ENCODE measurements at places on chromosomes 12 and 14.

GRCh38 chr12:80271780-80272179 lies 172.3 kb upstream of the PTPRQ start:
- no peak for DNase-seq

DNA sequence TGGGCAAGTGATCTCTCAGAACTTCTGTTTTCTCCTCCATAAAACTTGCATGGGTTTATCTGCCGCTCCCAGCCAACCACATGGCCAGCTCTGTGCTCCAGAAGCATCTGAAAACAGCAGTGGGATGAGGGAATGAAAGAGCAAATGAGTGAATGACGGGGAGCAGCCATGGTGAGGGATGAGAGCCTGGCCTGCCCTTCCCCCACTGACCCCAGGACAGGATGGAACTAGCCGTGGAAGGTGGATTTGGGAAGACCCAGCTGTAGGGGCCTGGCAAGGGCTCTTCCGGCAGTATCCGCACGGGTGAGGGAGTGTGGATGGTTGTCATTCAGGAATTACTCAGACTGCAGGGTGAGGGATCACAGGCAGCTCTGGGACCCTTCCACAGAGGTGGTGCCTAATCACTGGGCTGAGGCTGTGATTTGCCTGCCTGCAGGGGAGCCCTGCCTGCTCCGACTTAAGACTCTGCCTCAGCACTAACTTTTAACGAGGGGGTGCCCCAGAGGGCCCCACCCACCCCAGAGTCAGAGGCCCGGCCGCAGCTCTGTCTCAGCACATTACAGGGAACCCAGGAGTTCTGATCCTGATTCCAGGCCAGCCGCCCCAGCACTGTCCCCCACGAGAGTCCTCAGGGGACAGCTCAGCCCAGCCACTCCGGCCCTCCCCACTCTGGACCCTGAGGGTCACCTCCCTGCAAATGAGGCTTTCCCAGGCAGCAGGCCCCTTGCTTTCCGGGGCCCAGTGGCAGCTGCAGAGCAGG lies 136.8 kb upstream of the C14orf180 start:
- DNase-seq, result no peak

DNA sequence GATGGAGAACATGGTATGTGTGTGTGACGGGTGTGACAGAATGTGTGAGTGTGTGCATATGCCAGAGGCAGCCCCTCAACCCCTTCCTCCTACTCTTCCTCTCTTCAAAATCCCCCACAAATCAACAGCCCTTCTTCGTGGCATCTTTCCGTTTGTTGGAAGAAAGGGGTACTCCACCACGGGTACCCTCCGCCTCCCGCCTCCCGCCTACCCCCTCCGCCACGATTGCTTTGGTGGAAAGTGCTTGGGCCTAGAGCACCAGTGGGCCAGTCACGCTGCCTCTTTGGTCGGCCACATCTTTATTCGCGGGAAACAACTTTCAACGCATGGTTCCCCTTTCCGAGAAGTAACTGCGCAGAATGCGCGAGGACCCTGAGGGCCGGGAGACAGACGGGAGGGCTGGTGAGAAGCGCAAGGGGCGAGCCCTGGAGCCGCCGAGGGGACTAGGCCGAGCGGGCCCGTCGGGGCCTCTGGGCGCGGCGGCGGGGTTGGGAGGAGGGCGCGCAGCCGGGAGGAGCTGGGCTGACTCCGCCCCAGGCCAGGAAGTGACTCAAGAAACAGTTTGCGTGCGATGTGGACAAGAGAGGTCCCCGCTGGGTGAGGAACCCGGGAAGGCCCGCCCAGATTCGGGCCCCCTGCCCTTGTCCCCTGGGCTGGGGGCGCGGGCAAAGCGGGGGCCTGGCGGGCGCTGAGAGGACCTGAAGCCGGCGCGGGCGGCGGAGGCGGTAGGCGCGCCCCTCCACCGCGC lies at the start of the genes CBLN3 and KHNYN:
Gene CBLN3 (minus strand): TSS at position 274 of the 748 bp plus-strand sequence. CDS start 614 bp downstream, outside the sequence.
Gene KHNYN (plus strand): TSS at position 560 of the 748 bp plus-strand sequence. CDS start 777 bp downstream, outside the sequence.
- DNase-seq, result peak; percentile 92

- no peak for DNase-seq
These were observed 5.1 kb upstream of the DENR start for GRCh38 chr12:122747224-122748135.

DNA sequence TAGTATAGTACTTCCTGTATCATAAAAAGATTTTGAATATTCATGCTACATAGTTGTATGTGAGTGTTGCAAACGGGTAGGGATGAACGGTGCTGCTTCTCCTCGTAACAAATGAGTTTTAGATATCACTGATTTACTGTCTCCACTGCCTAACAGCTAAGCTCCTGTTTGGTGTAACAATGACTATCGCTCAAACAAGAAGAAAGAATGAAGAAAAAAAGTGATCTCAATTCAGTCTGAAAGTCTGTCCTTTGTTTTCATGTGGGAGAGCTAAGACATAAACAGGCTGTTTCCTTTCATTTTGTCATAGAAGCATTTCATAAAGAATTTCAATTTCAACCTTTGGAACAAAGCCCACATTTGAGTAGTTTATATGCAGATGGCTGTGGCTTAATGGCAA lies 26.1 kb upstream of the RTRAF start:
- DNase-seq, result no peak

DNA sequence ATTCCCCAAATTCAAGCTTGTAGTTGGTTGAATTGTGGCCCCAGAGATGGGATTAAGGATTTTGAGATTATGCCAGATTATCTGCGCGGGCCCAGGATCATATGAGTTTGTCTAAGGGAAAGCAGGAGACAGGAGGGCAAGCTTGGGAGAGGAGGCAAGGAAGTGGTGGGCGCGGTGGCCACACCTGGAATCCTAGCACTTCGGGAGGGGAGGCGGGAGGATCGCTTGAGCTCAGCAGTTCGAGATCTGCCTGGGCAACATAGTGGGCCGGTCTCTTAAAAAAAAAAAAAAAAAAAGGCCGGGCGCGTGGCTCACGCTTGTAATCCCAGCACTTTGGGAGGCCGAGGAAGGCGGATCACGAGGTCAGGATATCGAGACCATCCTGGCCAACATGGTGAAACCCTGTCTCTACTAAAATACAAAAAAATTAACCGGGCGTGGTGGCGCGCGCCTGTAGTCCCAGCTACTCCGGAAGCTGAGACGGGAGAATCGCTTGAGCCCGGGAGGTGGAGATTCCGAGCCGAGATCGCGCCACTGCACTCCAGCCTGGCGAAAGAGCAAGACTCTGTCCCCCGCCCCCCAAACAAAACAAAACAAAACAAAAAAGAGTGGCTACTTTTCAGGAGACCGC lies 881 bp upstream of the PUS1 start:
- DNase-seq, result peak; percentile 68

DNA sequence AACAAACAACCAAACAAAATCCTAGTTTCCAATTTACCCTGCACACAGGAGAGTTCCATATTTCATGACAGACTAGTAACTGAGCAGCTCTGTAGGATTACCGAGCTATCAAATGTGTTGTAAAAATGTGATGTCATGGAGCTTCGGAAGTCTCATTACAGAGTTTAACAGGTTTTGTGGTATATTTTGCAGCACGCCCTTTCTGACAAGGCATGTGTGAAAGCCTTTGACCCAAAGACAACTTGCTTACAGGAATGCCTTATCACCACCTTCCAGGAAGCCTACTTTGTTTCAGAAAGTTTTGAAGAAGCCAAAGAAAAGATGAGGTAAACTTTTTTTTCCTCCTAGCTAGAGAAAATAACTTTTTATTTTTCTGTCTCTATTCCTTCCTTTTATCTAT lies 92.4 kb downstream of the TPH2 start:
- DNase-seq, result no peak

DNA sequence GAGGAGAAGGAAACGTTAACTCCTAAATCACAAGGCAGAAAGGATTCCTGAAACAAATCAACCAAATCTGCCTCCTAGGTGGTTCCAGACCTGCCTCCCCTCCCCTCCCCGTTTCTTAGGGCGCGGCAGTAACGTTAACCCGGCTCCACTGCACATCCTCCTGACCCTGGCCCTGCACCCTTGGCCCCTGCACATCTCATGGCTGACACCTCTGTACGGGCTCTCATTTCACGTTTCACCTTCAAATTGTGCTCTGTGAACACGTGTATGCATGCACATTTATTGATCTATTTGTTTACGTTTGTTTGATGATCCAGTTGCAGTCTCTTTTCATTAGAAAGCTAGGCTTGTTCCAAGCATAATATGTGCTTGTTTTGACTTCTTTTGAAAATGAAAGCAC lies 358.1 kb downstream of the ADGRD1 start:
- no peak for DNase-seq

- no peak for DNase-seq
These were observed 92.5 kb downstream of the DPF3 start for GRCh38 chr14:72801381-72801812.

DNA sequence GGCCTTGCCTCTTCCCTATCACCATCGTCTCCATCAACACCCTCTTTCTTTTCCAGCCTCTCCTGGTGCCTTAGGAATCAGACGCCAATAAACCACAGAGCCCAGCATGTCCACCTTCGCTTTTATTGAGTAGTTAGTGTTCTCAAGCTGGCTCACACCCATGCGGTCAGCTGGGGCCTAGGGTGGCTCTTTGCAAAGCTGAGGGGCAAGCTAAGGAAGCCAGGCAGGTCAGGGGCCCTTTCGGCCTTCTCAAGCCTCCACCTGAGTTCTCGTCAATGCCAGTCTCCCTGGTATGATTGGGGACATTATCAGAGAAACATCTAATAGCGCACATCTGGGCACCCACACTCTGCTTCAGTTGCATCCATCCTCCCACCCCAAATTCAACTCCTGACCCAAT lies 737 bp upstream of the TEX52 start:
- DNase-seq, result no peak

GRCh38 chr12:3644104-3644503 lies 108.8 kb downstream of the CRACR2A start:
- DNase-seq, result no peak

DNA sequence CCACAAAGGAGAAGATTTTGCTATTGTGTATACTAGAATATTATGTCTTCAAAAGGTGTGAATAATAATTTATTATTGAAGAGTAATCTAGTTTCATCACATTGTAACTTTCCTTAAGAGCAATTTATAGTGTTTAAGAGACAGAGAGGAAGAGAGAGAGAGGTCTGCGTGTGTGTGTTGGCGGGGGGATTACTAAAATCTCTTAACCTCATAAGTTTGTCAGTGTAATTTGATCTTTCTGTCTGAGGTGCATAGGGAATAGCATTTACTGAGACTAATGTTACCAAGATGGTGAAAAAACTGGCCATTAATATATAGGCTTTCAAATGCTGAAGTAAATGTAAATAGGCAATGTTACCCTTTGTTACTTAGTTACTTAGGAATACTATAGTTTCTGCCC lies 48.2 kb upstream of the BTG1 start:
- DNase-seq, result no peak

DNA sequence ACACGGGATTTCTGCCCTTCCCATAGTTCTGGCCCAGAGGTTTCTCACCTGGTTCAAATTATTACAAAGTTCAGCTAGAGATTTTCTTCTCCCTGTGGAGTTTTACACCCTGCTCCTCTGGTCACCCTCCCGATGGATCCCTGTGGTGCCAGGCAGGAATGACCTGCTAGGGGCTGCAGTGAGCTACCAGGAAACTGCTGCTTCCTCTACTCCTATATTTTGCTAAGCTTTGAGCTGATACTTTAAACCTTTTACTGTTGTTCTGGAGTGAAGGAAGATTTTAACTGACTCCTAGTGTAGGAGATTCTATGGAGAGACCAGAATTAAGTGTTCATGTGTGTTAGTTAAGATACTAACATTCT lies 30.4 kb upstream of the LRIG3 start:
- DNase-seq, result no peak

DNA sequence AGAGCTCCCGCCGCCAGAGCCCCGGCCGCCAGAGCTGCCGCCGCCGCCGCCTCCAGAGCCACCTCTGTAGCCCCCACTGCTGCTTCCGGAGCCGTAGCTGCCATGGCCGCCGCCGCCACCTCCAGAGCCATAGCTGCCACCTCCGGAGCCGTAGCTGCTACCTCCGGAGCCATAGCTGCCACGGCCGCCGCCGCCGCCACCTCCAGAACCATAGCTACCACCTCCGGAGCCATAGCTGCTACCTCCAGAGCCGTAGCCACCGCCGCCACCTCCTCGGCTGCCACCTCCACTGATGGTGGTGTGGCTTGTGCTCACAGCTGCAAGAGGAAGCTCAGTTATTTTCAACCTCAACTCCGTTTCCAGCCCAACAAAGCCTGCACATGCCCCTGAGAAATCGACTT lies 4.9 kb downstream of the KRT1 start:
- no peak for DNase-seq

DNA sequence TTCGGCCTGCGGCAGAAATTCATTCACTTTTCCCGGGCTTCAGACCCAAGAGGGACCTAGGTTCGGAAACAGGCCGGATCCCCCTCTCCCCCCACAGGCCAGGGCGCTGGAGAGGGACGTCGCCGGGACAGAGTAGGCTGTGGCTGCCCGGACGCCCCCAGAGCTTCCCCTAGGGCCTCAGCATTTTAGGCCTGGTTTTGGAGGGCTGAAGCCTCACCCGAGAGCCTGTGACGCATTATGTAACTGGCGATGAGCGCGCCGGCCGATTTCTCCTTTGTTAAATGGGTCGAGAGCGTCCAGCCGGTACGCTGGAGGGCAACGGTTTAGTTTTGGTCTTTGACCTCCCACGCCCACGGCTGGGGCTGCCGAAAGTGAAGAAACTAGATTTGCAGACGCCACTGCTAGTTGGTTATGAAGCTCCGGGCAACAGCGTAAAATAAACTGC lies 657 bp downstream of the PEBP1 start:
- peak; percentile 55 for DNase-seq

DNA sequence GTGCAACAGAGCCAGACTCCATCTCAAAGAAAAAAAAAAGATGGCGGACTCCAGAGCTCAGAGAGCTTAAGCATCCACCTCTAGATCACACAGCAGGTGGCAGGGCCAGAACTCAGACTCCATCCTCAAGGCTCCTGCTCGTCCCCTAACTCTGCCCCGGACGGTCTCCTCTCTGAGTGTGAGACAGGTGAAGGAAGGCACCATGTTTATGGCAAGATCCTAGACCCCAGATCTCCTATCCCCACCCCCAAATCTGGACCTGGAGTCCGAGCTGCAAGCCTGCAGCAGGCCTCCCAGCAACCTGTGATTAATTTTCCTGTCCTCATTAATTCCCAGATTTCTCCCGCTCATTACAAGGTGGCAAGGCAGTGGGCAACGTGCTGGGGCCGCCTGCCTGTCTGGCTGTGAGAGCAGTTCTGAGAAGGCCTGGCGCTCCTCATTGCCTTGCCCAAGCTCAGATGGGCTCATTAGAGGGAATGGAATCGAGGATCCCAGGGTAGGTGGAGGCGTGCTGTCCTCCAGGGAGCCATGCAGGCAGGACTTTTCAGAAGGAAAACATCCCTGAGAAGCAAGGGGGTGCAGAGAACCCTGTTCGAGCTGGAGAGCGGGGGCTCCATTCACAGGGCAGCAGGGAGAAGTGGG lies 296.6 kb upstream of the RTL1 start:
- no peak for DNase-seq

DNA sequence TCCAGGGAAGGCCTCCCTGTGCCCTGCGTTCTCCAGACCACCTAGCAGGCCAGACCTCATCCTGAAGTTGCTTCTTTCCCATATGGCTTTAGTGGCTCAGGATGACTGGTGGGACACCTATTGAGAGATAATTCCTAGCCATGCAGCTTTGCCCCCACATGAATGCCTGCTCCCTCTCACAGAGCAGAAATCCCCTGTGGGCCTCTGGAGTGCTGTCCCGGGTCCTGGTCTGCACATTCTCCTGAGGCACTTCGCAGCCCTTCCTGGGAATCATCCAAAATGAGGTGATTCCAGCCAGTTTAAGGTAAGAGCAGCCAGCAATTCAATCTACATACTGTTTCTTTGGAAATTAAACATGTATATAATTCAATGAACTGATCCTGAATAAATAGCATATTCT lies 135.9 kb downstream of the GPR65 start:
- DNase-seq, result no peak
